ENCODE measurements at places on chromosomes 6 and 20.

DNA sequence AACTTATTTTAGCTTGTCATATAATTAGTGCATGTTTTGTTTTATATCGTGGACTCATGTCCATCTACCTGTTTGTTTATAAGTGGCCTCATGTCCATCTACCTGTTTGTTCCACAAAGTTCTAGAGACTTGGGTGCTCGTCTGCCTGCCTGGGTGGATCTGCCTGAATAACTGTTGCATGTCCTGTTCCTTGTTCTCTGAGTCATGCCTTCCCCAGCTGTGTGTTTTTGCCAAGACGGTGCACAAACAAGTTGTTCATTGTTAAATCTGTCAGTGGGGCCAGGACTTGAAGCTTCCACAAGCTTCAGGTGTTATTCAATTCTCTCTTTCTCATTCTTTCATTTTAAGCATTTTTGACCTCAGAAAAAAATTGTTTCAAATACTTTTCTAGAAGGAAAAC is 358.0 kb upstream of the CITED2 start:
- DNase-seq: no peak

GRCh38 chr20:62377615-62378178 is 9.2 kb upstream of the RPS21 start:
- no peak for DNase-seq

DNA sequence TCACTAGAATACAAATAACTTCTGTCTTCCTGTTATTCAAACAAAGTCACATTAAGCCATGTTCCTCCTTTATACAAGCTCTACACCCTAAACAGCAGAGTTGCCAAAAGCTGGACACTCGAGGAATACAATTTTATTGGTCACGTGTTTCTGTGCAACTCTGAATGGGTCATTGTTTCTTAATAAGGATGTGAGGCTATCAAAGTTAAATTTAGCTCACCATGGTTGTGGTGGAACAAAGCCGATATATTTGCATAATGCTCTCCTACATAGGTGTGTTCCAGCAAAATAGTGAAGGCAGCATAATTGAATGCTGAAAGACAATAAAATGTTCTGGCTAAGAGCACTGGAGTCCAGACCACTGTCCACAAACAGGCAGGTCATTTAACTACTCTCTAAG is 36.9 kb upstream of the CD2AP start:
- no peak for DNase-seq

DNA sequence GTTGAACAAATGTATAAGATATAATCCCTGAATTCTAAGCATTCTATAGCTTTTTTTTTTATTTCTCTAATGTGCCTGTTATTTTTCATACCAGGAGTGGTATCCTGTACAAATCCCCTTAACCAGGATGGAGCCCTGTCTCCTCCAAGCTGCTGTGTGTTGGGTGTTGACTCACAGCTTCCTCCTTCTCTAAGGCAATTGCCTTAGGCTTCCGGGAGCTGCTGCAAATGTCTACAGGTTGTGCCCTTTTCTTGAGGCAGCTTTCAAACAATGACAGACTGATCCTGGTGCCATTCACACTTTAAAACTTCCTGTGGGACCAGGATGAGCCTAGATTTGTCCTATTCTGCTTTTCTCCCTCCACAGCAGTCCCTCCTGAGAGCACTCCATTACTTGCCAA is 173.2 kb downstream of the BTBD3 start:
- DNase-seq: no peak

DNA sequence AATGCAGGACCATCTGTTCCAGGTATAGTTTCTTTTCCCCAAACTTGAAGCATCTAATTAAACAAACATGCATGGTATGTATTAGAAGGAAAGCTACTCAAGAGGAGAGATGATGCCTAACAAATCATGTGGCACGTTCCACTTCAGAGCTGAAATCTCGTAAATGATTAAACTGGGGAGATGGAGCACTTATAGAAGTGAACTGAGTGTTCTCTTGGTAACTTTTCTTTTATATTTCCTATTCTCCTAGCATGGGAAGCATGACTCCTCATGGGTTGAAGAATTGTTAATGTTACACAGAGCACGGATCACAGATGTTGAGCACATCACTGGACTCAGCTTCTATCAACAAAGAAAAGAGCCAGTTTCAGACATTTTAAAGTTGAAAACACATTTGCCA is 61.1 kb downstream of the CCN2 start:
- no peak for DNase-seq

GRCh38 chr6:31070711-31071197 is 41.6 kb downstream of the C6orf15 start:
- DNase-seq: no peak

DNA sequence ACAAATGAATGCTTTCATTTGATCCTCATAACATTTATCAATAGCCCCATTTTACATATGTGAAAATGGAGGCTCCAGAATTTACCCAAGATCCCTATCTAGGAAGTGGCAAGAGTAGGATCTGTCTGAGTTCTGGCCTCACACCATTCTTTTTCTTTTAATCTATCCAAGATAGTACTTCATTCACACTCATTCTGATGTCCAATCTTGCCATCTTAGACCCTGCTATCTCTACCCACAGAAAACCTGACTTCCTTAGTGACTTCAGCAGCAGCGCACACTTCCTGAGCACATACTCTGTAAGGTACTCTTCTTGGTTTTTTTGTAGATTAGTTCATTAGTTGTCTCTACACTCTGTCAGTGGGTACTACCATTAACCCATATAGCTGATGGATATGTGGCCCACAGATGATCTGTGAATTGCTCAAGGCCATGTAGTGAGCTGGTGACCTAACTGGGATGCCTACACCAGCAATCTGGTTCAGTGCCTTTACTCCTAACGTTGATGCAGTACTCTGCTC is 36.3 kb downstream of the COX4I2 start:
- no peak for DNase-seq

- DNase-seq: no peak
These were observed 92.0 kb upstream of the SCP2D1 start for GRCh38 chr20:18721551-18722115.

DNA sequence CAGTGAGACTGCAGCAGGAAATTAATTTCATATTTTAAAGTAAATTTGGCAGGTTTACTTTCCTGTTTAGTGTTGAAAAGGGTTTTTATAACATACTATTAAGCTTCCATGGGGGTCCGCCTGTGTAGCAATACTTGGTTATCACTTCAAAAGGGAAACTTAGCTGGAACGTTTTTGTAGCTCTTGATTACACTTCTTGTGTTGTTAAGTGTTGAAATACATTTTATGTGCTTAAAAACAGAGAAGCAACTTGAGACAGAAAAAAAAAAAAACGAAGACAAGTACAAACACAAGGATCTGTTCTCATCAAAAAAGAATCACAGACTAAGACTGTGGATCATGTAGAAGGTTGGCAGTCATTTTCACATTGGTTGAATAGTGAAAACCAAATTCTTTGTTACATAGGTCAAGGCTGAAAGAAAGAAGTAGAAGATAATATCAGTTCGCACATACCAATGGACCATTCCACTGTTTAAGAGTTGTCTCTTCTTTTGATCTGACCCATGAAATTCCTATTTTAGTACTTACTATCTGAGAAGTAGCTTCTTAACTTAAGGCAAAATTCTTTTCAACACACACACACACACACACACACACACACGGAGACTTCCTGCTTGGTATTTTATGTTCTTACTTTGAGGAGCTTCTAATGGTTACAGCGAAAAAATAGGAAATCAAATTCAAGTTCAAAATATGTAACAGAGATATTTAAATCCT is 113.9 kb upstream of the SLC35B3 start:
- no peak for DNase-seq

GRCh38 chr20:31968291-31969126 is 558 bp downstream of the XKR7 start:
- peak; percentile 96 for DNase-seq
